Effector memory CD4-positive, alpha-beta T cell (primary cell): ENCODE measurements at places on chromosomes 7 and 10.

- no peak for DNase-seq
These were observed 32.2 kb upstream of the COL13A1 start for GRCh38 chr10:69769395-69769992.

- no peak for DNase-seq
These were observed 335.3 kb downstream of the SUGCT start for GRCh38 chr7:40470091-40470592.

DNA sequence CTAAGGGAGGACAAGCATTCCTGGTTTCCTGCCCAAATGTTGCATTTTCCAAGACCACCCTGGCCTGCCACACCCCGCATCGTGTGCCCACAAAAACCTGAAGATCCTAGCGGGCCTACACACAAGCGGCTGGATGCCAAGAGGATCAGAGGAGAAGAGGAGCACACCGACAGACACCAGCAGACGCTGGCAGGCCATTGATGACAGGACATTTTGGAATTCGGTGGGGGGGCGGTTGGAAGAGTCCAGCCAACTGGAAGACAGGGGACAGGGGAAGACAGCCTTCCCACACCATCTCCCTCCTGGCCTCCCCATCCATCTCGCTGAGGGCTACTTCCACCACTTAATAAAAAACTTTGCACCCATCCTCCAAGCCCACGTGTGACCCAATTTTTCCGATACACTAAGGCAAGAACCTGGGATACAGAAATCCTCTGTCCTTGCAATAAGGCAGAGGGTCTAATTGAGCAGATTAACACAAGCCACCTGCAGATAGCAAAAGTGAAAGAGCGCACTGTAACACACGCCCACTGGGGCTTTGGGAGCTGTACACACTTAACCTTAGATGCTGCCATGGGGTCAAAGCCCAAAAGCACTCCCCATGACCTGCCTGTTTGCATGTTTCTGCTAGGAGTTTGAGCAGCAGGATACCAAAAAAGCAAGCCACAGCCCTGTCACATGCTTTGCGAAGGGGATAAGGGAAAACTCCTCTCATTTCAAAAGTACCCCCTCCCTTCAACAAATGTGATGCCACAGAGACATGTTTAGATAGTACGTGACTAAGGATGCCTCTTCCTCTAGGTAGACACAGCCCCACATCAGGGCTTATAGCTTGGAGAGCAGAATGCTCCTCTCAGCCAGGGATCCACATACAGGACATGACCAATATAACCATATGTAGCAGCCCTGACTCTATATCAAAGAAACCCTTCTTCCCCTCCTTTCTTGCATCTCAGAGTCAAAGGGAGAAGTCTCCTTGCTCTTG is 13.4 kb upstream of the SMNDC1 start:
- DNase-seq: no peak

GRCh38 chr7:98107313-98107721 is 655 bp downstream of the LMTK2 start:
- DNase-seq: peak; percentile 29

- DNase-seq: no peak
These were observed 11.0 kb downstream of the C7orf25 start for GRCh38 chr7:42900842-42901241.

GRCh38 chr7:97064972-97065587 is 40.4 kb upstream of the DLX5 start:
- no peak for DNase-seq

GRCh38 chr10:3803927-3804741 is 19.1 kb upstream of the KLF6 start:
- peak; percentile 65 for DNase-seq

- no peak for DNase-seq
These were observed 14.7 kb downstream of the FKBP6 start for GRCh38 chr7:73342645-73343044.

- DNase-seq: no peak
These were observed 3.7 kb downstream of the PON1 start for GRCh38 chr7:95320651-95321050.

DNA sequence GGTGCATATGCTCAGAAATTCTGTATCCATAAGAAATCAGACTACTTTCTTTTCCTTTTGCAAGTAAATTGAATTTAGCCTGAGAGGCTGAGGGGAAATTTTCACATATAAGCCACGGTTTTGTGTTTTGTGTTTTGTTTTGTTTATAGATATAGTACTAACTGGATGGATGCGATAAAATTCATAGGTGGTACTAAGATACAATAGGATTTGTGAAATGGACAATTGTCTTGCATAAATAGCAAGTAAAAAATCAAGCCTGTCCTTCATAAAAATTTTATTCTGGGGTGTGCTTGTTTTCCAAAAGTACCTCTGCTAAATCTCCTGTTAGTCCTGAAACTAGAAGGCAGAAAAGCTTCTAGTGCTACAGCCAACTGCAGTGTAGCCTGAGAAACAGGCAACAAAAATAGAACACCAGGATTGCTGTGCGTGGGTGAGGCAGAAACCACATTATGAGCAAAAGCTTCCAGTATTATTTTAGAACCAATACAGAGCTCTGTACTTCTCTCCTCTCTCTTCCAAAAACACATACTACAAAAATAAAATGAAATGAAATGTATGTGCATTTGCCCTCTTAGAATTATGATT is 634 bp upstream of the HDAC9 start:
- no peak for DNase-seq

- no peak for DNase-seq
These were observed 560.8 kb downstream of the POM121L12 start for GRCh38 chr7:53596230-53596629.

DNA sequence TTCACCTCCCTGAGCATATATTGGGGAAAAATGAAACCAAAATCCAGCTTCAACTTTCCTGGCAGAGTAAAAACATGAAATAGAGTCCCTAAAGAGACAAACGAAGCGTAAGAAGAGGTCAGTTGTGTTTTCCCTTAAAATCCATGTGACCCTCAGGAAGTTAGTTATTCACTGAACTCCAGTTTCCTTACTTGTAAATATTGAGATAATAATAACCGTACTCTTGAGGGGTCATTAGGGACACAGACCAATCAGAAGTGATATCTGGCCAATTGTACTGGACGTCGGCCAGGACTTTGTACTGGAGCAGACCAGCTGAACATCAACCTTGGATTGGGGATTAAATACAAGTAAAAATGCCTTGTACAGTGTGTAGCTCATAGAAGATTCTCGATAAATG is 167.0 kb downstream of the GATA3 start:
- DNase-seq: no peak

GRCh38 chr10:123449234-123449962 is 216.8 kb upstream of the GPR26 start:
- no peak for DNase-seq

DNA sequence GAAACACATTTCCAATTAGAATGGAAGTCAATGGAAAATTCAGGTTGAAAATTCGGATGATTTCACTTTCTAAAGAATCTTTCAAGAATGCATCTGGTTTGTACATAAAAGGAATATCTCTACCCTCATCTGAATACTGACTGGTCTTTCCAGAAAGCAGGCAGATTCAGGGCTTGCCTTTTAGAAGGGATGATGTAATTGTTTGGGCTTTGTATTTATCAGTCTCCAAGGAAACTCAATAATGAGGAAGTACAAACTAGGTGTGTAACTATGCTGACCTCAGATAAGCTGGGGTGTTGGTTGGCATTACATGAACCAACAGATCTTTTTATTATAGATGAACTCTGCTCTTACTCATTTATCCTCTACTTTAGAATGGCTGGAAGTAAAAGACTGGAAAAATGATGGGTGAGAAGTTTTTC is 24.1 kb downstream of the PDLIM1 start:
- DNase-seq: no peak

DNA sequence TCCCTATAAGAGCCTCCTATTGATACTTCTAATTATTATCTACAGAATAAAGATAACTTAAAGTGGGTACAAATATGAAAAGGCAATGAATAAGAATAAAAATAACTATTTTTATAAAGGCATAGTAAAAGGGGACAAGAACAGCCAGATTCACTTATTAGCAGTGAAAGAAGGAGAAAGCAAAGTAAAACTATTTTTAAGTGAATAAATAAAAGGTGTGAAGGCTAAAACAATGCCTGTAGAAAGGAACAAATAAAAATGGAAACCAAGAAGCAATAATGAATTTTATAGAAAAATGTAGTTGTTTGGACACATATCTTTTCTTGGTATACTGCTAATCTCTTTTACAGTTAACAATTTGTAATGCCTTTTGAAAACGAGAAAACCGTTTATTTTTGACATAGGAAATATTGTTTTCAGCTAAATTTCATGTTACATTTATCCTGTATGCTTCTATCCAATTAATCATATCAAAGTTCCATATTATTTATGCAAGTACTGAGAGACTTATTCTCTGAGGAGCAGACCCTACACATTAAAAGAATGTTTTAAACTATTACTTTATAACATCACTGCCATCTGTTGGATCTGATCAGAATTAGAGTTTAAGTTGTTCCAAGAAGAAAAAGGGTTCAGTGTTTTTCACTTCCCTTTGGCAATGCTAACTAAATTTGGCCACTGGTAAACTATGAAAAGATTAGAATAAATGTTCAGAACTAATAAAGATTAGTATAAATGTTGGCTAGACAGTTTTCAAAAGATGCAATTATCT is 59.1 kb downstream of the ARMC3 start:
- DNase-seq: no peak

DNA sequence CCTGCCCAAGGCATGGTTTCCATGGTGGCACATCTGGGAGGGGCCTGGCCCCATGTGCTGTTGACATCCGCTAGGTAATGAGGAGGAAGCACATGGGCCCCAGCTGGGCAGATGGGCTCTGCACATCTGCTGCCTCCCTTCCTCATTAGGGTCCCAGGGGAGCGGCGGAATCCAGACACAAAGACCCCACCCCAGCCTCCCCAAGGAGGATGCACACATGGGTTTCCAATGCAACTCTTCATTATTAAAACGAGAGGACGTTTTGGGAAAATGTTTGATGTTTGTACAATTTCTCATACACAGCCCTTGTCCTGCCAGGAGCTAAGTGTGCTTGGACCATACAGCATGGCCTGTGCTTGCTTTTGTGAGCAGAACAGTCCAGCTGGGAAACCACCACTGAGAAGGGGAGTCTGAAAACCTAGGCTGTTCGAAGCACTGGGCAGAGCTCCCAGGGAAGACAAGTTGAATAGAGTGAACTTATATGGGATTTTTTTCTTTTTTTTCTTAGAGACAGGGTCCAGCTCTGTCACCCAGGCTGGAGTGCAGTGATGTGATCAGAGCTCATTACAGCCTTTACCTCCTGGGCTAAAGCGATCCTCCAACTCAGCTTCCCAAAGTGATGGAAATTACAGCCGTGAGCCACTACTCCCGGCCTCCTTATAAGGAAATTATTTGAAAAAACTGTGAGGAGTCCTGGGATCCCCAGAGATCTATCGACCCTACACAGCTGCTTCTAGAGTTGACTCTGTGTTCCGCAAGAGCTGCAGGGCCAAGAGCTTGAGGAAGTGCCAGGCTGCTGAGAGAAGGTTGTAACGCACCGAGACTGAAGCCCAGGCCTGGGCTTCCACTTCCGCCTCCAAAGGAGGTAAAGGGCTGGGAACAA is 23.4 kb downstream of the FAM107B start:
- no peak for DNase-seq
